ENCODE measurements at places on chromosomes 3 and 15. TPM values are rescaled to one million over a fixed set of nuclear protein-coding genes. Genes with fewer than 3 reads are reported as not detected.
A peak's percentile ranks its signal among the peaks of the same experiment; 100 is the strongest.

A4GNT gene
- total RNA-seq = not detected

LCTL gene
- total RNA-seq = not detected

OXTR gene
- total RNA-seq = 0.64 TPM

DNAH12 gene
- total RNA-seq = not detected

DPPA4 gene
- total RNA-seq = not detected

C3orf49 gene
- total RNA-seq = not detected

DNA sequence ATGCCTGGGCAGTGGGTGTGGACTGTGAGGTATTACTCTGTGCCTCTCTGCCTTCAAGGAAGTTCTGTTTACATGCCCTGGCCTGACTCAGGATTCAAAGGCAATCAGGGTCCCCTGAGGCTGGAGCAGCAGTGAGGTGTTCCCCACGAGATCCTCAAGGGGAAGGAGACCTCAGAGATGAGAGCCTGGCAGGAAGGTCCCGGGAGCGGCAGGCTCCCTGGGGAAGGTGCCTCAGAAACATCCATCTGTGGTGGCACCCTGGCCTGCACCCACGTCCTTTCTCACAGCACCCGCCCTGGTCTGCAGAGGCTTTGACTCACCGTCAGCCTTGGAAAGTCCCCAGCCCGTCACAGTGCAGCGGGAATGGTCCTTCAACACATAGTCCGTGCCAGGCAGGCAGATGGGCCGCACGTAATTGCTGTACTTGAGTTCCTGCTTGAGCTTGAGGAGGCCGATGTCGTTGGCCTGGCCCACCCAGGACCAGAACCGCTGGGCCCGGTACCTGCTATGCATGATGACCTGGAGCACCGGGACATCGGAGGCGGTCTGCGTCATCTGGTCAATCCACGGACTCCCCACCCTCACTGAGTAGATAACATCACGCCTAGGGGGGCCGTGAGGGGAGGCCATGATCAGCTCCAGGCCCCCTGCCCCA is 3.6 kb downstream of the PRSS50 start:
- H3K36me3 ChIP-seq = no peaks in the 10 kb centered on the region
- no peak overlapping the region for H3K27ac ChIP-seq
- no peak overlapping the region for H3K4me3 ChIP-seq
- DNase-seq = peak; percentile 55
- peaks cover 2% of the 10 kb centered on the region for H3K27me3 ChIP-seq

DNA sequence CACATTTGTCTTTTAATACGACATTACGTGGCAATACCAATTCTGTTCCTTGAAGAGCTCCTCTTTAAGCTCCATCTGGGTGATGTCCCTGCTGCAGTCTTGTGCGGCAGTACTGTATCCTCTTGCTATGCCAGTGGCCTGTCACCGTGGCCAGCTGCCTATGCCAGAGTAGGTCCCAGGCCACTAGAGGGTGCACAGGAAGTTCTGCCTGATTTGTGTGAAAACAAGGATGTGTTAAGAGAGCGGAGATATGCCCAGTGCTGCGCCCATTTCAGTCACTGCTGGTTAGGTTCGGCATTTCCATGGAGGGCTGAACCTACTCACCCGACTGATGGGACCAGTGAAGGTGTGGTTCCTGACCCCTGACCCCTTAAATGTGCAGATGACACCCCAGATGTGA is 25.2 kb downstream of the NIPA1 start:
- peaks cover 9% of the 10 kb centered on the region for H3K36me3 ChIP-seq
- DNase-seq = no peak
- H3K27ac ChIP-seq = no peak overlapping the region

DNA sequence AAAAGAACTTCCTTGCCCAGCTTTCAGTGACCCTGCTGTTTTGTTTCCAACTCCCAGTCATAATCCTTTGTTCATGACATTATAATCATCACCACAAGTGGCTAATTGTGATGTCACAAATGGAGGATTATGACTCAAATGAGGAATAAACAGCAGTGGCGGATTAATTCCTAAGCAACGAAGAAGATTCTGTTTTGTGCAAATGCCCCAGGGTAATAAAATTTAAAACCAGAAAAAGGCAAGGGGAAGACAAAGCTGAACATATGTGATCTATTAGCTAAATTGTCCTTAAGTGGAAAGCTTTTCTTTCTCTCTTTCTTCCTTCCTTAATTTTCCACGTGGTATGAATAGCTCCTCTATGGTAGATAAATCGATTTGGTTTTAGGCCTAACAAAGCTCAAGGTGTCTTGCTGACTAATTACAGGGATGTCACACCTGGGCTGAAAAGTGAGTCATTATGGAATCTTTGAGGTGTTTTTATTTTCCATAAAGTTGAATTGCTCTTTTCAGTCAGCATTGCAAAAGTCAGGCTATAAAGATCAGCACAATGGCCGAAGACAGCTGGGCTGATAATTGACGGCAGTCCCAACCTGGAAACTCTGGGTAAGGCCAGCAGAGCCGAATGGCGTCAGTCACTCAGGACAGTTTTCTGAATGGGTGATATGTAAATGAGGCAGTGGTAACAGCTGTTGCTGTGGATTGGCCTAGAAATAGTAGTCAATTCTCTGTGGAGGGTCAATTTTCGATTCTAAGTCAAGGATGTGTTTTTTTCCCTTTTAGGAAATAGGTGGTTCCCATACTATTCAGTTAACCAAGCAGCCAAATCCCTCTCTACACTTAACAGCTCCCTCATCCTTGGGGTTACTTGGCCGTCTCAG is 121.5 kb downstream of the PTPRG start:
- no peaks in the 10 kb centered on the region for H3K27me3 ChIP-seq
- H3K4me1 ChIP-seq = no peaks in the 10 kb centered on the region
- no peak for DNase-seq
- no peaks in the 10 kb centered on the region for H3K36me3 ChIP-seq

DNA sequence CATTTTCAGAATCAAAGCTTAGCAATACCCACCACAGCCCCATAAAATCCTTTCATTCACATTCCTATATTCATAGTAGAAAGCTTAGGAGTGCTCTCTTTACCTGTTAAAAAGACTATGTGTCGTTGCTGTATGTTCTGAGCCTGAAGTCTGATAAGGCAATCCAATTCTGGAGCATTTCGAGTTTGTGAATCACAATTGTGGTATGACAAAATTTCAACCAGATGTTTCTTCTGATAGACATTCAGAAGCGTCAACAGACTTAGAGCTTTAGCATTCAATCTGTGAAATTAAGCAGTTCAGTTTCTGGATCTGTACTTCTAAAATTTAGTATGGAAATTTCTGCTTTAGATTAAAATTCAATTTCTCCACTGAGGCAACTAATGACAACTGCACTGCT is 58.3 kb downstream of the TASOR start:
- peaks cover 38% of the 10 kb centered on the region for H3K36me3 ChIP-seq
- H3K27me3 ChIP-seq = no peaks in the 10 kb centered on the region
- peaks cover 24% of the 10 kb centered on the region for H3K4me1 ChIP-seq
- H3K27ac ChIP-seq = peak overlapping the region; percentile 19
- DNase-seq = no peak

DNA sequence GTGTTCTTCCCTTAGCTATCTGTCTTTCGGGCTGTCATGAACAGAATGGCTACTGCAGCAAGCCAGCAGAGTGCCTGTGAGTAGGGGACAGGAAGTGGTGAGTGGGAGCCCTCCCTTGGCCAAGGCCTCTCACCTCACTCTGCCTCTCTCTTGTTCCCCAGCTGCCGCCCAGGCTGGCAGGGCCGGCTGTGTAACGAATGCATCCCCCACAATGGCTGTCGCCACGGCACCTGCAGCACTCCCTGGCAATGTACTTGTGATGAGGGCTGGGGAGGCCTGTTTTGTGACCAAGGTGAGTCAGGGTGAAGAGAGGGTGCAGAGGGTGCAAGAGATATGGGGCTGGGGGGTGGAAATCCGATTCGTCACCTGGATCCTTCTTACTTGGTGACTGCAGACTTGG is 3.0 kb downstream of the DLL4 start:
- no peak for DNase-seq
- H3K4me3 ChIP-seq = no peak overlapping the region
- peaks cover 45% of the 10 kb centered on the region for H3K27me3 ChIP-seq

- H3K4me1 ChIP-seq = peaks cover 14% of the 10 kb centered on the region
- H3K36me3 ChIP-seq = no peaks in the 10 kb centered on the region
- peaks cover 11% of the 10 kb centered on the region for H3K27me3 ChIP-seq
- H3K4me3 ChIP-seq = no peak overlapping the region
Observed at GRCh38 chr15:48946074-48946839, 17.5 kb downstream of the SHC4 start.

DNA sequence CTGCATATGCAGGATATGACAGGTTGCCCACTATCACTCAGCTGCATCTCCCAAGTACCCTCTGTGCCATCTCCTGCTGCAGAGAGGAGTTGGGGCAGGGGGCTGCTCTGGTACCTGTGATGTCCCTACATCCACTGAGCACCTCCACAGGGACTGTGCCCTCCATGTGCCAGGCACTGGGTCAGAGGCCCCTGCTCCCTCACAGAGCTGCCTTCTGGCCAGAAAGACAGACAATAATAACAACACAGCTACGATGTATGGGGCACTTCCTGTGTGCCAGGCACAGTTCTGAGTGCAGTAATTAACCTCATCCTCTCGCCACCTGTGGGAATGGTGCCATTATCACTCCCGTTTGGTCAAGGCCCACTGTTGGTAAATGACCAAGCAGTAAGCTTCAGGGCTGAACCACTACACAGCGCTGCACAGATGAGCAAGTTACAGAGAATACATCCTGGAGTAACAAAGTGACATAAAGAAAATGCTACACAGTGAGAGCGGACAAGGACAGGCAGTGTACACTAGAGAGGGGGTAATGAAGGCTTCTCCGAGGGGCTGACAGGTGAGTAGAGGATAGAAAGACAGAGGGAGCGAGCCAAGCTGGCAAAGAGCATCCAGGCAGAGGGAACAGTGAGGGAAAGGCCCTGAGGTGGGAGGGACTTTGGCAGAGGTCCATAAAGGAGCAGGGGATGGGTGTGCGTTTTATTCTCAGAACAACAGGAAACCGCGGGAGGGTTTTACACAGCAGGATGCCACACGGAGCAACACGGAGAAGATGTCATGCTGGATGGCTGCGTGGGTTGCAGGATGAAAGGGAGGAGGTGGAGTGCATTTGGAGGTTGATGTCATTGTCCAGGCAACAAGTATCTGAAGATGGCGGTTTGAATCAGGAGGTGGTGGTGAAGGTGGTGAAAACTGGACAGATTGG is 13.6 kb downstream of the WNT7A start:
- H3K27me3 ChIP-seq = no peaks in the 10 kb centered on the region
- peak; percentile 87 for DNase-seq
- peaks cover 1% of the 10 kb centered on the region for H3K36me3 ChIP-seq
- H3K4me3 ChIP-seq = peak overlapping the region; percentile 2

GRCh38 chr15:57698991-57699390 is 7.5 kb upstream of the POLR2M start:
- no peak overlapping the region for H3K4me3 ChIP-seq
- peaks cover 14% of the 10 kb centered on the region for H3K4me1 ChIP-seq
- H3K27me3 ChIP-seq = peaks cover 8% of the 10 kb centered on the region
- H3K27ac ChIP-seq = no peak overlapping the region

Data from activated CD4-positive, alpha-beta memory T cell treated with anti-CD3 and anti-CD28 coated beads for 36 hours (primary cell).